ENCODE measurements at places on chromosomes 6 and 20. TPM values are rescaled to one million over a fixed set of nuclear protein-coding genes. Genes with fewer than 3 reads are reported as not detected.
A peak's percentile ranks its signal among the peaks of the same experiment; 100 is the strongest.

DNA sequence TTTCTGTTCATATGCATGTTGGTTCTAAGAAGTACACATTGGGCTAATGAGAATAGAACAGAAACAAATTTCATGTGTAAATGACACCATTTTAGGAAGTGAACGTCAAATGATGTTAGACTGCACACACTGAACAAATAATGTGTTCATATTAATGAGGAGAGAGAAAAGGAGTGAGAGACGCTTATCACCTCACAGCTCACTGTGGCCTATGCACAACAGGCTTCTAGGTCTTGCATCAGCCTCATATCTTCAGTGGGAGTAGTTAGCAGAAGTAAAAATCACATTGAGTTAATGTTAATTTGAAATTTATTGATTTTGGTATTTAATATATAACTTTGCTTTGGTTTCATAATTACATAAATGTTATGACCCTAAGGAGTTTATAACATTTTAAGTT lies 112.8 kb upstream of the FLRT3 start:
- no peak for DNase-seq

DNA sequence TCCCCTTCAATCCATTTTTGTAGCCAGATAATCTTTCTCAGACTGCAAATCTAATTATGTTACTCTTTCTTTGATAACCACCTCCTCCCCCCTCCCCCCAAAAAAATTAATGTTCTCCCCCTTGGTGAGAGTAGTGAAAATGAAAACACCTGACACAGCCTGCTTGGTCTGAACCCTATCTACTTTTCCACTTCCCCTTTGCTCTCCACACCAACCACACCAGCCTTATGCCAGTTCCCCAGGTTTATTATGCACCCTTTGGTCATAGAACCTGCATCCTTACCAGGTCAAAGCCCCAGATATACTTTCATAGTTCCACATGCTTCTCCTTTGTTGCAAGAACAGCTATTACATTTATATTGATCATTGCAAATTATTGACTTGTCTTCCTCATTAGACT lies 19.4 kb downstream of the PFDN4 start:
- no peak for DNase-seq

- DNase-seq = peak; percentile 70
These were observed 28.2 kb downstream of the CGA start for GRCh38 chr6:87066449-87067333.

- DNase-seq = peak; percentile 51
These were observed 77.9 kb upstream of the BMP5 start for GRCh38 chr6:55953335-55953734.

GRCh38 chr6:157962601-157963302 lies 18.9 kb upstream of the SYNJ2 start:
- DNase-seq = peak; percentile 80

- DNase-seq = peak; percentile 24
These were observed 537 bp downstream of the CSTF1 start for GRCh38 chr20:56392881-56393482.

GRCh38 chr6:52519618-52520017 lies 57.2 kb downstream of the TRAM2 start:
- DNase-seq = peak; percentile 29

- DNase-seq = peak; percentile 66
These were observed 153.3 kb downstream of the SCML4 start for GRCh38 chr6:107670792-107671199.

DNA sequence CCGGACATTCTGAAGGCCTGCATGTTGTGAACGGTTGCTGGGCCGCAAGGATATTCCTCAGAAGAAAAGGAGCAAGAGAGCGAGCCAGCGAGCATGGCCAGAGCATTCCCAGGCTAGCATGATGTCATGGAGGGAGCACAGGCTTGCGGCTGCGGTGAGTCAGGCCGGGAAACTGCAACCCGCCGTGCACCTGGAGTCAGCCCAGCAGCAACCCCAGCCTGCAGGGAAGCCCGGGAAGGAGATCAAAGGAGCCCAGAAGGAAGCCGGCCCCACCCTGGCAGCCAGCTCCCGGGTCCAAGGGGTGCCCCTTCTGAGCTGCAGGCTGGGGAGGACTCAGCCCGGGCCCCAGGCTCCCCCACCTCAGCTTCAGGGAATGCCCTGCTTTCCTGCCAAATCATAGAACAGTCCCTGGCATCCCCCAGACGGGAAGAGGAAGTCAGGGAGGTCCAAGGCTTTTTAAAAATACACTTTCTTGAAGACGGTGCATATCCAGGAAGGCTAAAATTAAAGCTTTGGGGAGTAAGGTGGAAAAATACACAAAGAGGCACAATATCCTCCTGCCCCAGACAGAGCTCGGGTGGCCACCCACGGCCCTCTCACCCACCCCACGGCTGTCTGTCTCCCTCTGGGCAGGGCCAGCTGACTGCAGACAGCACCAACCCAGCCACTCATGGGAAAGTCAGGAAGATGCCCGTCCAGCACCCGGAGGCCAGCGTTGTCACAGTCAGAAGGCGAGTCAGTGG lies 53.7 kb downstream of the BMP7 start:
- no peak for DNase-seq

GRCh38 chr6:159969921-159970320 lies 1.0 kb downstream of the IGF2R start:
- DNase-seq = peak; percentile 35

GRCh38 chr6:122114717-122115116 lies 284.7 kb upstream of the HSF2 start:
- no peak for DNase-seq

GRCh38 chr6:105499931-105500330 lies 97.0 kb upstream of the PREP start:
- no peak for DNase-seq

DNA sequence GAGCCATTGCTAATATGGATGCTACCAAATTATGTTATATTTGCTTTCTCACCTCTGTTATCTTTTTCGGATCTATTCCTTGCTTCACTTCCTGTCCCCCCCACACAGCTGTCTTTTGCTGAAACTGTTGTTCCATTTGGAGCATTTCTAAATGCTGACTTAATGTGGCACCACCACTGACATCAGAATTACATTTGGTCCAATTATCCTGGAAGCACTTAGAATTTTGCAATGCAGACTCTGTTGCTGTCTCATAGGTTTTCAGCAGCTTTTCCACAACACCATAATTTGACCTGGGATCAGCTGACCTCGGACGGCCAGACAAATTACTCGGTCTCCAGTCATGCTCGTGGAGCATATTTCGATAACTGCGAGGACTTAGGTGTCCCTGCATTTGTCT lies 12.8 kb downstream of the KIAA0408 start:
- no peak for DNase-seq

DNA sequence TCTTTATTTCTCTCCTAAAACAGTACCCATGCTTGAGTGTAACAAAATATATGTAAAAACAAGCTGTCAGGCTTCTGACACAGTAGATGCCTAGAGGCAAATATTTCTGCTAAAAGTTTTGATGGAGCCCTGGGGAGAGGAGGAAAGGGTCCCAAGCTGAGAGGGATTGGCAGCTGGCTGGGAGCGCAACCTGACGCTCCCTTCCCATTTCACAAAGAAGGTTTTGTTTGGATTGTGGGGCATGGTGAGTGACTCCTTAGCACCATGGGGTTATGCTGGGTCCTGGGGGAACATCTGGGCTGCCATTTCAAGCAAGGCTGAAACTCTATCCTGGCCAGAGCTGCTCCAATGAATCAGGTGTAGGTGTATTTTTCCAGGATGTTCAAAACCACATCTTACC lies 720.5 kb downstream of the MAFB start:
- DNase-seq = no peak

- no peak for DNase-seq
These were observed 3.0 kb upstream of the LINC00237 start for GRCh38 chr20:21109144-21109543.

DNA sequence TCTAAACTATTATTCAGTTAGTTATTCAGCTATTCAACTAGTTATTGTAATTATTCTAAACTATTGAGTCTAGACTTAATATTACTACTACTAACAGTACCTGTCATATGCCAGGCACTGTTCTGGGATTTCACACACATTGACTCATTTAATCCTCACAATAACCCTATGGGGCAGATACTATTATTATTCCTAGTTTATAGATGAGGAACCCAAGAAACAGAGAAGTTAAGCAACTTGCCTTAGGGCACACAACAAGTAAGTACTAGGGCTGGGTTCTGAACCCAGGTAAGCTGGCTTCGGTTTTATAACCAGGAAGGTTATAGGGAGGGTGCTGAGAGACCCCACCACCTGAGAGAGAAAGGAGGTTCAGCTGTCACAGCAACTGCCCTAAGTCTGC lies 7.8 kb downstream of the TEAD3 start:
- DNase-seq = no peak

GRCh38 chr6:150016324-150017185 lies 8.8 kb downstream of the RAET1L start:
- DNase-seq = peak; percentile 63

GRCh38 chr6:77322604-77323003 lies 140.7 kb downstream of the HTR1B start:
- DNase-seq = no peak

DNA sequence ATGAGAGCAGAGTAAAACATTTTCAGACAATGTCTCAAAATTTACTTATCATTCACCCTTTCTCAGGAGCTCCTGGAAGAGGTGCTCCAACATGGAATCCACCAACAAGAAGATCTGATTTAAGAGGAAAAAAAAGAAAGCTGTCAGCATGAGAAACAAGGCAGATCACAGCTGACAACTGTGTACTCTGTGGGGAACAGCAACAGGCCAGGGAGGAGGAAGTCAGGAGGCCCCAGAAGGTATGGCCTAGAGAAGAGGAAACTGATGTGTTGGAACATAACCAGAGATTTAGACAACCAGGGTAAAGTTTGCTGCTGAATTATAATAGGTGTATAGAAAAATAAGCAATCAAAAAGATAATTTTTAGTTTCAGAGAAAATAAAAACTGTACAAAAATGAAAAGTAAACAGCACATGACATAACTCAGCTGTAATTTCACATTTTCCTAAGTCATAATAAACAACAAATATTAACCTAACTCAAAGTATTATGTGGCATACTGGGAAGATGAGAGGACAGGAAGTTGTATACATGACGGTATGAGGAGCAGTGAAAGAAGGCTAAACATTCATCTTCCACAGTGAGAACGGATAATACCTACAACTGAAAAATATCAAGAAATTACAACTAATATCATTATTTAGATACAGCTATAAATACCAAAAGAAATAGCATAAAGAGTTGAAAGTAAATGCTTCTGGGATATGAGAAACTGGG lies 113.6 kb upstream of the EMILIN3 start:
- DNase-seq = peak; percentile 69

- DNase-seq = peak; percentile 62
These were observed at the start of gene NRSN2 for GRCh38 chr20:346640-347316. NRSN2 (plus strand) TSS chr20:347111; CDS start chr20:349644, 2,533 bp downstream.

DNA sequence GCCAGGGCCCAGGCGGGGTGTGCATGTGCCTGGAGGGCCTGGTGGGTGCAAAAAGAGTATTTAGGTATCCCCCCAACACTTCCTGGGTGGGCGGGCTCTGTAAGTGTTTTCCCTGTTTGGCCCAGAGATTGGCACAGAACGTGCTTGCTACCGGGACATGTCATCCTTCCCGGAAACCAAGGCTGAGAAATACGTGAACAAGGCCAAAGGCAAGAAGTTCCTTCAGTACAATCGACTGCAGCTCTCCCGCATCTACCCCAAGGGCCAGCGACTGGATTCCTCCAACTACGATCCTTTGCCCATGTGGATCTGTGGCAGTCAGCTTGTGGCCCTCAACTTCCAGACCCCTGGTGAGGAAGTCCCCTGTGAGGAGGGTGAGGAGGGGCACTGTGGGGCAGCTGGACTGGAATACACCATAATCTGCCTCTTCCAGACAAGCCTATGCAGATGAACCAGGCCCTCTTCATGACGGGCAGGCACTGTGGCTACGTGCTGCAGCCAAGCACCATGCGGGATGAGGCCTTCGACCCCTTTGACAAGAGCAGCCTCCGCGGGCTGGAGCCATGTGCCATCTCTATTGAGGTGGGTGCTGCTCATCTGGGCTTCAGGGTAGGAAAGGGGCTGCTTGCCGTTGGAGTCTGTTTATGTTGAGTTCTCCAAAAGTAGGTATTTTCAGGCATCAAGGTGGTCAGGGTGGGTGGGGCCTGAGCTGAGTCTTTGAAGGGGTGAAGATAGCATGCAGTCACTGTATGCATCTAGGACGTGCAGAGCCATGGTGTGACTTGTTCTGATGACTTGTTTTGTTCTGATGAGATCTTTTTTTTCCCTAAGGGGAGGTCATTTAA lies 35.2 kb downstream of the PLCG1 start:
- DNase-seq = no peak

DNA sequence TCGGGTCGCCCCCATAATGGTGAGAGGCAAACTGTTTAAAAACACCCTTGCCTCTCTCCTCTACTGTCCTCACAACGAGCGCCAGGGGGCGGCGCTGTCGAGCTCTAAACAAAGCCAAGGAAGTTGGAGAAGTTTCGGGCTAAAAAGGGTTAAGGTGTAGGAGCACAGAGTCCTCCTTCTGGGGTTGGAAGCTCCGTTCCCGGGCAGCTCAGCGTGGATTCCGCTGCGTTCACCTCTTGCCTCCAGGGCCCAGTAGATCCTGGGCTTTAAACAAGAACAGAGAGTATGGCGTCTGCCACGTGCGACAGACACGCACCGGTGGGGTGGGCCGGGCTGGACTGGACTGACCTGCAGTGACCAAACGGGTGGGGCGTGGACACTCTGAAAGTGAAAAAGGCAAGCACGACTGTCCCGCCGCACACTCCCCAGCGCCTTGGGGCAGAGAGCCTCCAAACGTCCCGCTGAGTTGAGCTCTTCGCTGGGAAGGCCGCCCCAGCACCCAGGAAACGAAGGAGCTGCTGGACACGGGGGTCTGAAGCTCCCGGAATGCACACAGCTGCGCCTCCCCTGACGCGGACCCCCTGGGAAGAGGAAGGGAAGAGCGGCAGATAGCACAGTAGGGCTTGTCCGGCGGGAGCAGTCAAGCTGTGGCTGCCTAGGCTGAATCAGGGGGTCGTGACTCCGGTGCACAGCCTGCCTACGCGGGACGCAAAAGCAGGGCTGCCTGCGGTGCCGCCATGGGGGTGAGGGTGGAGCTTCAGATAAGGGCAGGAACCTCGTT lies 1.6 kb upstream of the THBD start:
- DNase-seq = peak; percentile 94

TDP2 gene
- 39.2 TPM for total RNA-seq

PRL gene
- not detected for total RNA-seq

BHLHE23 gene
- total RNA-seq = not detected

RAB5IF gene
- total RNA-seq = 113 TPM

OXT gene
- total RNA-seq = not detected

OVOL2 gene
- total RNA-seq = not detected

OR2H1 gene
- not detected for total RNA-seq

ADAM33 gene
- total RNA-seq = 0.18 TPM

ZFP57 gene
- total RNA-seq = not detected

CALHM5 gene
- total RNA-seq = 6.6 TPM

CCNC gene
- total RNA-seq = 53.1 TPM

OR12D3 gene
- not detected for total RNA-seq

PHACTR3 gene
- not detected for total RNA-seq

DPPA5 gene
- total RNA-seq = not detected

DEFB112 gene
- not detected for total RNA-seq

TPX2 gene
- total RNA-seq = 114 TPM
